ENCODE measurements at places on chromosomes 13 and 19.

- no peak for DNase-seq
Measured at GRCh38 chr19:30522341-30522740, 150.2 kb downstream of the ZNF536 start.

- no peak for DNase-seq
Measured at GRCh38 chr13:32125221-32125689, 93.7 kb downstream of the FRY start.

- no peak for DNase-seq
Measured at GRCh38 chr13:74158028-74158427, 23.8 kb upstream of the KLF12 start.

DNA sequence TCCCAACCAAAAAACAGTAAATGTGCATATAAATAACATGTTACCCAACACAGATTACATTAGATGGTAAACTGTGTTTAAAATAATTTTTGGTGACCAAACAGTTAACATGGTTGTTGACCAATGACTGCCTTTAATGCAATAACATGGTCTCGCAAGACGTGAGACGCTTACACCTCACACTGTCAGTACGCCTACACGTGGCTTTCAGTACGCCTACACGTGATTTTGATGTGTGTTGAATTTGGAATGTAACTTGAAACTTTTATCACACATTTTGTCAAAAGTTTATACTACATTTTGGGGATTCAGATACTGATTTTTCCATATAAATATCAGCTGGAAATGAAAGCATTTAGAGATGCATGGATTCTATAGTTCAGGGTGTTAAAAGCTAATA is 32.0 kb downstream of the SLC7A9 start:
- no peak for DNase-seq

DNA sequence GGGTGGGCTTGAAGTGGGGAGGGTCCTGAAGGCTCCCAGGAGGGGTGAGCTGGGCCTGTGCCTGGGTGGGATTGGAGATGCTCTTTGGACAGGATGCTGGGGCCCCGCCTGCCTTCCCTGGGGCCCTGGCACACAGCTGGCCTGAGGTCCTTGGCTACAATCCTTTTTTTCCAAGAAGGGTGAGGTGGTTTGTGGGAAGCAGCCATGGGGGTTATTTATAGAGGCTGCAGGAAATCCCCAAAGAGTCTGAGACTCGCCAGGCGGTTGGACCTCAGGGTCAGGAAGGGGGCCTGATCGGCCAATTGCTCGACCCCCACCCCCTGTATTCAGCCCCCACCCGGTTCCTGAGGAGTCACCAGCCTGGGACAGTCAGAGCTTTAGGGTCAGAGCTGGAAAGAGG is 10.0 kb downstream of the GTPBP3 start:
- no peak for DNase-seq

Data from NCI-H146 (cell line).